ENCODE measurements at places on chromosomes 7 and 10.

DNA sequence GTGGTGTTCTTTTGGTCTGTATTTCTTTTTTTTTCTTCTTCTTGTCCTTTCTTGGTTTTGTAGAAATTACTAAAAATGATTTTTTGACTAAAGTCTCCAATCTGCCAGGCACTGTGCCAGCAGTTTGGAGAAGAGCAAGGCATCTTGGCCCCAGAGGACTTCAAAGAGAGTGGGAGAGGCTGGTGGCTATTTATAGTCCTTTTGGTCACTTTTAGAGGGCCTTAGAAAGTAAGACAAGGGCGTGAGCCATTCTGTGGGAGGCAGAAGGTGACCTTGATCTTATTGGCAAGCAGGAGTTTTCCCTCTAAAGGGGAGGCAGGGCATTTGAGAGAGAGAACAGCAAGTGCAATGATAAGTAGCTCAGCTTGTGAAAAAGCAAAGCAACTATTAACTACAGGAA lies 211.9 kb downstream of the GALNT17 start:
- no peak for DNase-seq

DNA sequence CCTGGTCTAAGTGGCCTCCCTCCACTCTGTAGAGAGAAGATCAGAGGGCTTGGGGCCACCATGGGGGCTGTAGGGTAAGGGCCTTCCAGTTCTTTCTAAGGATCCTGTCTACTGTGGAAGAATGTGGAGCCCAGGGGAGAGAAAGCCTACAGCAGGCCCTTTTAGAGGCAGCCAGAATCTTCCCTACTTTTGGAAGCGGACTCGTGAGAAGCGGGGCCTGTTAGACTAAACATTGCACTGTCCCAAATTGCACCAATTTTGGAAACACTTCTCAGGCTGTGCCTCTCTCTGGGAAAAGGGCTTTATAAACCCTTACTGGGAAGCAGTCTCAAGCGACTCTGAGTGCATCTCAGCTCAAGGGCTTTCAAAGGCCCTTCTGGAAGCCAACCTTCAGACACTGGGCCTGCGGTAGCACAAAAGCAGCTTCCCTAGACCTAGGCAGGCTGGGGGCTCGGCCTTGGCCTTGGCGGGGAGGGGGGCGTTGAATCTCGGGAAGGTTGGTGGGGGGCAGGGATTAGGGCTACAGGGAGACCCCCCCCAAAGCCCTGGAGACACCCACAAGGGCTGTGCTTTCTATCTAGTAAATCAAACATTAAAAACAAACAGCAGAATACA lies 298.1 kb downstream of the GFRA1 start:
- no peak for DNase-seq

DNA sequence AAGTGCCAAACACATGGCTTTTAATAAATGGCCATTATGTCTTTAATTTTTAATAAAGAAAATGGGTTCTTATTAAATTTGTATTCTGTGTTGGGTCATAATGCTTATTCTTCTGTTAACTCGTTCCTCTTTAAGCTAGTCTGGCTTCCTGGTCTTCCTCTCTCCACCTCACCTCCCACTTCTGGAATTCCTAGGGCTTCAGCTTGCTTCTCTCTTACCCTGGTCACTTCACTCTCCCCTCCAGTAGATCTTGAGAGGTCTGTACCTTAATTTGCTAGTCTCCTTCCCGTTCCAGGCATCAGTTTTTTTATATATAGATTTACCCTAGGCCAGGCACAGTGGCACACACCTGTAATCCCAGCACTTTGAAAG lies 111.2 kb downstream of the RALA start:
- no peak for DNase-seq

DNA sequence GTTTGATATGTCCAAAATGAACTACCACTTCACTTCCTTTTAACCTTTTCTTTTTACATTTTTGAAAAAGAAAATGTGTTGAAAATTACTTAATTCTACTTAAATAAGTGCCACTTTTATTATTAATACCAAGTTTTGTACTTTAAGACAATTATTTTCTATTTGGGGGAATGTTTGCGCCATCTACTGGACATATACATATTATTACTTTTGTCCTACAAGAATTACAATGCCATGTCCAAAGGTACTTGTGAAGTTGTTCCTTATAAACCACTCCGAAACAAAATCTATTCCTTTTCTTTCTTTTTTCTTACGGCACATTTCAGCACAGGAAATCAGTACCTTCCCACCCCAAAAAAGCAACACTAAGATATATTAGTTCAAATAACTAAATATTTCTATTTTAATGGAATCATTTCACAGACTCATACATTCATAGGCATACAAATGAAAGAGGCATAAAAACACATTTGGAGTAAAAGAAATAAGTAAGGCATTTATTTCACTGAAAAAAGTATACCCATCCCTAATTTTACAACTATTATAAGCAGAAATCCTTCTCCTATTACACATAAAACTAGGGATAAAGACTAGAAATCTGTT lies 169.9 kb downstream of the RNF133 start:
- DNase-seq = peak; percentile 18

GRCh38 chr7:45944058-45944457 lies 23.0 kb upstream of the IGFBP3 start:
- DNase-seq = no peak

- peak; percentile 24 for DNase-seq
Measured at GRCh38 chr7:159172400-159172799, 27.7 kb upstream of the VIPR2 start.

DNA sequence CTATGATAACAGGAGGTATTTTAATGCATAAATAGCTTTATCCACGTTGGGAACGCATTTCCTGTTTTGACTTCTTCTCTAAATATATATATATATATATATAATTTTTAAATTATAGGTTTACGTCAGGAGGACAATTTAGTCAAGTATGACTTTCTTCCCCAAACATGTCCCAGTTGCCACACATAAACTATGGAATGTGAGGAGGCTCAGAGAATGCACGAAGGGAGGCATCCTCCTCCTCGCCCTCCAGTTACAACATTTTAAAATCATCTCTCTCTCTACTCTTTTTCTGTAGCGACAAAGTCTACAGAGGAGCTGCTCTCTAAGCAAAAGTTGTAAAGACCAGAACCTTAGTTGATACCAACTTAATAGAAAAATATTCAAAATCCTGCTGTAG lies 106.9 kb upstream of the LYZL1 start:
- no peak for DNase-seq

GRCh38 chr7:520503-521161 lies 986 bp upstream of the PDGFA start:
- no peak for DNase-seq

GRCh38 chr7:85025312-85025756 lies 161.5 kb downstream of the SEMA3D start:
- DNase-seq = no peak

DNA sequence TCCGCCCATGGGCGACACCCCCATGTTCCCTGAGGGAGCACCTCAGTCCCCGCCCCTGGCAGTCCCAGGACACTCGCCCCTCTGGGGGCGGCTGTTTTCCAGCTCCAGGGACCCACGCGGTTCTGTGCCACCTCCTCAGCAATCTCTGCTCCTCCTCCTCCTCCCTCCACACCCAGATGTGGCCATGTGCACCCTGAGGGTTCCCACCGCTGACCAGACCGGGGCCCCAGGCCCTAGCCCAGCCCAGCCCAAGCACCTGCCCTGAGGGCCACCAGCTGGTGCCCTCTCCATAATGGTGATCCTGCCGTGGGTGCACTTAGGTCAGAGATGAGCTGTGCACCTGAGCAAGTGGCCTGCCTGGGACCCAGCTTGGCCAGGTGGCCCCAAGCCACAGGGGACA lies 25.1 kb downstream of the AP5Z1 start:
- no peak for DNase-seq

- no peak for DNase-seq
Measured at GRCh38 chr10:53071505-53072125, 299.0 kb upstream of the MBL2 start.

DNA sequence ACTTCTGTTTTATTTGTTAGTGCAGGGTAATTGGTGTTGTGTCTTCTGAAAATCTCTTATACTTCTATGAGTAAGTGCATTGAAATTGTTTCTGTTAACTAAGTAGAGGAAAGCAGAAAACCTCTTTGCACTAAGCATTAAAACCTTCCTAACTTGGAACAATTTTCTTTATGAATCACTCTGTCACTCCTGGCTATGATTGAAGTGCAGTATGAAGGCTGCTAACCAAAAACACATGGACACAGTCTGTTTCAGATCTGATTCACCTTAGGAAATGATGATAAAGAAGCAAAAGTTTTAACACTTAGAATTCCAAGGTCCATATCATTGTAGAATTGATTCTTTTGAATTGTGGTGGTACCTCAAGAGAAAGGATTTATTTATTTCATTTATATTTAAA lies 41.9 kb downstream of the MET start:
- no peak for DNase-seq

DNA sequence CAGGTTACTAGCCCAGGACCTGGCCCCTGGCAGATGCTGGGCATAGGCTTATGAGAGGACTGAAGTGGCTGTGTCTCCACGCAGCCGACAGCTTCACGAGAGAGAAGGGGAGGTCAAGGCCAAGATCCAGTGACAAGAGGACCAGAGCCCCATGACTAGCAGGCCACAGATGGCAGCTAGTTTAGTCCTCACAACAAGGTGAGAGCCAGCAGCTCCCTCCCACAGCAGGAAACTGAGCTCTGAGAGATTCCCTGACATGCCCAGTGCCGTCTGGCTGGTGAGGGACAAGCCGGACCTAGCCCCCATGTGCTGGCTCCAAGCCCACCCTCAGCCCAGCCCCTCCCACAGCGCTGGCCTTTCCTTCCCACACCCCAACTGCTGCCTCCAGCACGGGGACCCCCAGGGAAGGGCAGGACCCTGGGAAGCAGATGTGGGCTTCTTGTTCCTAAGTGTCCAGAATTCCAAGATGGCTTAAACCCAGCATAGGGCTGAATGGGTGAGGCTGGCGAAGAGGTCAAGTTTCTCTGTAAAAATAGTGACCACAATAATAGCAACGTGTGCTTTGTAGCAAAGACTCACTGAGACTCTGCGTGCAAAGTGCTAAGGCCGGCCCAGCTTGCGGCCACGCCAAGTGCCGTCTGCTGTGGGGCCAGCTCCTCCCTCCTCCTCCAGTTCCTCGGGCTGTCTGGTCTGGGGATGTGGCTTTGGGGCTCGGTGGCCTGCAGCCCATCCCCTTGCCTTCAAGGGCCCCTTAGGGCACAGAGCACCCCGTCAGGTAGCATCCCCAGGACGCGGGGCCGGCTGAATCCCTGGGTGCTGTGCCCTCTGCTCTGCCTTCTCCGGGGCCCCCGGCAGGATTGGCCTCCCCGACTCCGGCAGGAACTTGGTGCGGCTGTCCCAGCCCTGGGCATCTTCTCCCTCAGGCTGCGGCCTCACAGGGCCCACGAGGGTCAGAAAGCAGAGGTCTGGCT lies 7.8 kb upstream of the FAM20C start:
- DNase-seq = no peak

DNA sequence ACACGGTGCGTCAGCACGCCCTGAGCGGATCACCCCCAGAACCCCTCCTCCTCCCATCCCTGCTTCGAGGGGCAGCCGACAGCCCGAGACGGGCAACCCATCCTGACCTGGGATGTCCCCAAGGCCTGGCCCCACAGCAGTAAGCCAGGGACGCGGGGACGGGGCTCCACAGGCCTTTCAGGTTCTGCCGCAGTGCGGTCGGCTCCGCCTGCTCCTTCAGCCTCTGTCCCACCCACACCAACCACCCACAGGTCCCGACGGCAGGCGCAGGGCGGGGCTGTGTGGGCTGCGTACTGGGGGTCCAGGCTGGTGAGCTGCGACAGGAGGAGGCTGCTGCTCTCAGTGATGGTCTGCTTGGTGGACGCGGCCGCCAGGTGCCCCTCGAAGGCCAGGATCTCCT lies 16.7 kb downstream of the INTS1 start:
- no peak for DNase-seq

GRCh38 chr10:118470470-118470869 lies 125.0 kb downstream of the PRLHR start:
- no peak for DNase-seq

Data from skin of body (tissue), 3 donors.